Stimulated activated naive CD8-positive, alpha-beta T cell treated with anti-CD3 and anti-CD28 coated beads, Interleukin-15, Interleukin-2, amounts not matched to agents 100 U/mL and 50 U/mL, for 24 hours (primary cell): ENCODE measurements at places on chromosomes 5 and 9.
A peak's percentile ranks its signal among the peaks of the same experiment; 100 is the strongest.

DNA sequence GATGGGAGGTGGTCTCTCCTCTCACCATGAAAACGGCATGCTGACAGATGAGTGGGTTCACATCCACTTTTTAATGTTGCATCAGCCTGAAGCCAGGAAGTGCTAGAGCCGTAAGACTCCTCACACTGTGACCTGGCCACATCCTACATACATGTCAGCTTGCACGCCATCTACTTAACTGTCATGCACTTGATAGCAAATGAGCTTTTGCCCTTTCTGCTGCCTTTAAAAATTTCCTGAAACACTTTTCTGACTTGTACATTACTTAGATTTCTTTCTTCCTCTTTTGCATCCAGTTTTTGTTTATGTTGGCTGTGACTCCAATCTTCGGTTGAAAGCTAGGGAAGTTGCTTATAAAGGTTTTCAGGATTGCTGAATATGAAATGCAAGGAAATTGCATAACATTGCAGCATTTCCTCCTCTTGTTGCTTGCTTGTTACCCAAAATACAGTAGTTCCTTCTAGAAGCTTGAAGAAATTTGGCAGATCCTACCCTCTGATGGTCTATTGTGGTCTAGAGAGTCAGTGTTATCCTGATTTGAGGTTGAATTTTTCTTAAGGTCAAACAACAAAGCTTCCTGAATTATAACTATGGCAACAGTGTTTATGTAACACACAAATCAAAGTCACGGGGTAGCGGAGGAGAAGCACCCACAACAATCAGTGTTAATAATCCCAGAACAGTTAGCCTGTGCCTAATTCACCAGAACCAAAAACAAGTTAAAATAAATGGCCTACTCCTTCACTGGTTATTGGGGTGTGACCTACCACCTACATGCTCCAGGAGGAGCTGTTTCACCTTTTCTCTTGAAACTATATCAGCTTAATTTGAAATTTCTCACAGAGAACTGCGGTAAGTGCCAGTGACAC lies 232.5 kb downstream of the ARHGAP26 start:
- peak; percentile 69 for DNase-seq

- DNase-seq = no peak
Observed at GRCh38 chr9:130794923-130795495, 40.0 kb upstream of the ABL1 start.

DNA sequence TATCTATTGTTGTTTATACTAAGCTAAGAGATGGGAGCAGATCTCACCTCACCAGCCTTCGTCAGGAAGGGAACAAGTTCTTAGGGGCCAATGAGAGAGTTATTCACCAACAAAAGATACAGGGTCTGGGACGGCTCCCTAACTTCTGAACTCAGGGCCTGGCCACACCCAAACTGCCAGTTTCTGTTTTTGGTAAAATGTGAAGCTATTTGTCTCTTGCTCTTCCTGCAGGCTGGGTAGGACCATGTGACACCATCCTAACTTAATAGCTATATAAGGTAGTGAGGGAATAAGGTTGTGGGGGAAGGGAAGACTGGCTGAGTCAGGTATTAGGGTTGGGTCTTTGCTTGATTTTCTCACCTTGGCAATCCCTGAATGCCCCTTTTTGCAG lies 480.5 kb downstream of the KDM4C start:
- no peak for DNase-seq

DNA sequence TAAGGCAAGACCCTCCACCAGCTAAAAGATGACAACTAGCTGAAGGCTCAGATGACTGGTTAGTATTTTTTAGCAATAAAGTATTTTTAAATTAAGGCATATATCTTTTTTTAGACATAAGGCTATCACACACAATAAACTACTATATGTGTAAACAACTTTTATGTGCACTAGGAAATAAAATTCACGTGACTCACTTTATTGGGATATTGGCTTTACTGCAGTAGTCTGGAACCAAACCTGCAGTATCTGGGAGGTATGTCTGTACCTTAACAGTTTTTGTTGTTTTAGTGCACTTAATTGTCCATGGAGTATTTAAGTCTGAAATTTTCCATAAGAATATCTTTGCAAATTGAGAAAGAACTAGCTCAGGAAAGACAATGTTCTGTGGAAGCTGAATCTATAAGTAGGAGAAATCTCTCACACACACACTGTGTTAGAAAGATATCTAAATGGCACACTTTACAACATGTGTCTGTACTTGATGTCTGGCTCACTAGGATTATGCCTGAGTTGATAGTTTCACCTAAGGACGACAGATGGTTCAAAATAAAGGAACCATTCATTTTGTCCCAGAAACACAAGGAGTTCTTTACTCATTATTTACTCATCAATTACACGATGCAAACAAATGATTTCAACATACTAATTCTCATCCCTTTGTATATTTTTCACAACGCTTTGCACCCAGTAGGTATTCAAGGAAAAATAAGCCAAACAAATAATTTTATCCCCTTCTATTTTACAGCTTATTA lies 4.6 kb downstream of the RAPGEF6 start:
- DNase-seq = no peak
